ENCODE measurements at places on chromosomes 11 and 22.

- no peak for DNase-seq
Measured at GRCh38 chr22:31218565-31219262, 6.6 kb downstream of the LIMK2 start.

GRCh38 chr11:129143335-129143734, 48.8 kb downstream of the ARHGAP32 start:
- no peak for DNase-seq

- DNase-seq: no peak
Measured at GRCh38 chr11:33315822-33316221, 58.6 kb downstream of the HIPK3 start.

DNA sequence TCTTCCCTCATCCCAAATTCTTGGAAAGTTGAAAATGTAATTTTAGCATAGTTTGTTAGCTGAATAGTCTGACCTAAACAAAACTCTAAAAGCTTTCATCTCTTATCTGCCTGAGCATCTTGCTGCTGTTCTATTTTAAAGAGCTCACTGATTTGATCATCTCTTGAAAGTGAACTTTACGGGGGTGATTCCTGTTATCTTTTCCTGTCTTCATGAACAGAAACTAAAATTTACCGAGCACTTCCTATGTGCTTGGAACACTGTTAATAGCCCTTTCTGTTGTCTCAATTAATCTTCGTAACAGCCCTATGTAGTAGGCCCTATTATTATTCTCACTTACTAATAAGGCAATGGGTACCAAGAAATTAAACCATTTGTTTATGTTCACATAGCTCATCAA, 12.3 kb downstream of the AMOTL1 start:
- DNase-seq: no peak
